Thymus (tissue), 14 donors: ENCODE measurements at places on chromosomes 11 and 22. TPM values are rescaled to one million over a fixed set of nuclear protein-coding genes. Genes with fewer than 3 reads are reported as not detected.

DEUP1 gene
- 0.23 TPM for polyA plus RNA-seq

DNA sequence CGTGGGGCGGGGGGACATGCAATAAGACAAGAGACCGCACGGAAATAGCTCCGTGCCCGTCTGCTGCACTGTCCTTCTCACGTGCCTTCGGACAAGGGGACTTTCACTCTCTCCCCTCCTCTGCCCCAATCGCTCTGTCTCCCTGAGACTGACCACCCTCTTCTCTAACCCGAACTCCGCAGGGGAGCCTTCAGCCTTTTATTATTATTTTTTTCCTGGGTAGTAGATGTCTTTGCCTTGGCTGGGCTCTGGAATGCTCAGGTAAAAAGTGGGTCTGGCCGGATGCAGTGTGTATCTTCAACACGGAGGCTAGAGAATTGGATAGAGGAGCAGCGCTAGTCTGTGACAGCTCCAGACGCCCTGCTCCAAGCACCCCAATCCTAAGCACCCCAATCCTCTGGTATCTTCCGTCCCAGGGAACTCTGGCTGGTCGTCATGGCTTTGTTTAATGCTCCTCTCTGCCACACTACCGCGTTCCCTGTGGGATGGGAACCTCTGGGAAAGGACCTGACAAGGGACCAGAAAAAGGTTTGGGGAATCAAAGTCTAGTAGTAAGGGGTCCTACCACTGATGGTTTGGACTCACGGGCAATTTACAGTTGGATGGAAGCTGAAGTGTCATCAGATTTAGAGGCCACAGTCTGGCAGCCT lies 25.1 kb upstream of the ROBO3 start:
- no peaks in the 10 kb centered on the region for H3K36me3 ChIP-seq
- H3K4me3 ChIP-seq, result no peak overlapping the region
- H3K27ac ChIP-seq, result no peak overlapping the region
- no peak for DNase-seq

DNA sequence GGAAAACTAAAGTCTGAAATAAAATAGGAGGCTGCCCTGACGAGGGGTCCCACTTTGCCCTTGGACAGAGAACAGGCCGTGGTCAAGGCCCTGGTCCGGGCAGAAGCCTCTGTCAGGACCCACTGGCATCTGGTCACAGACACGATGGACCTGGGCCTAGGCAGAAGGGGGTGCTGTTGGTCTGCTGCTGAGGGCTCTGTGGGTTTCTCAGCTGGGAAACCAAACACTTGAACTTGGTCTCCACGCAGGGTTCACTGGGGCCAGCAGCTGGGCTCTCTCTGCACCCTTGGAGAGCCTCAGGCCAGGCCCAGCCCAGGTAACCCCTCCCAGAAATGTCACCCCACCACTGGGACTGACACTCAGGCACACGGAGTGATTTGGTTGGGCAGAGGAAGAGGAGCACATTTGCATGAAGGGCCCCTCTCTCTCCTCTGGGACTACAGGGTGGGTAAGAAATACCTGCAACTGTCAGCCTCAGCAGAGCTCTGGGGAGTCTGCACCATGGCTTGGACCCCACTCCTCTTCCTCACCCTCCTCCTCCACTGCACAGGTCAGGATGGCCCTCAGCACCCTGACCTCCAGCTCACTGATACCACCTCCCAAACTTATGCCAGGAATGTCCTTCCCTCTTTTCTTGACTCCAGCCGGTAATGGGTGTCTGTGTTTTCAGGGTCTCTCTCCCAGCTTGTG lies 48.1 kb upstream of the TOP3B start:
- no peak overlapping the region for H3K4me3 ChIP-seq
- peaks cover 2% of the 10 kb centered on the region for H3K4me1 ChIP-seq
- no peak overlapping the region for H3K27ac ChIP-seq

PIWIL4 gene
- polyA plus RNA-seq, result 10.9 TPM

- no peaks in the 10 kb centered on the region for H3K36me3 ChIP-seq
Measured at GRCh38 chr11:26992031-26992541, 1.8 kb upstream of the FIBIN start.

GRCh38 chr22:41909310-41910049 lies 5.4 kb downstream of the SHISA8 start:
- H3K36me3 ChIP-seq, result peaks cover 28% of the 10 kb centered on the region
- no peaks in the 10 kb centered on the region for H3K4me1 ChIP-seq
- H3K27me3 ChIP-seq, result peaks cover 57% of the 10 kb centered on the region
- DNase-seq, result no peak
- no peak overlapping the region for H3K4me3 ChIP-seq
